C1 segment of cervical spinal cord (tissue), 14 donors: ENCODE measurements at places on chromosomes 2 and 18.

DNA sequence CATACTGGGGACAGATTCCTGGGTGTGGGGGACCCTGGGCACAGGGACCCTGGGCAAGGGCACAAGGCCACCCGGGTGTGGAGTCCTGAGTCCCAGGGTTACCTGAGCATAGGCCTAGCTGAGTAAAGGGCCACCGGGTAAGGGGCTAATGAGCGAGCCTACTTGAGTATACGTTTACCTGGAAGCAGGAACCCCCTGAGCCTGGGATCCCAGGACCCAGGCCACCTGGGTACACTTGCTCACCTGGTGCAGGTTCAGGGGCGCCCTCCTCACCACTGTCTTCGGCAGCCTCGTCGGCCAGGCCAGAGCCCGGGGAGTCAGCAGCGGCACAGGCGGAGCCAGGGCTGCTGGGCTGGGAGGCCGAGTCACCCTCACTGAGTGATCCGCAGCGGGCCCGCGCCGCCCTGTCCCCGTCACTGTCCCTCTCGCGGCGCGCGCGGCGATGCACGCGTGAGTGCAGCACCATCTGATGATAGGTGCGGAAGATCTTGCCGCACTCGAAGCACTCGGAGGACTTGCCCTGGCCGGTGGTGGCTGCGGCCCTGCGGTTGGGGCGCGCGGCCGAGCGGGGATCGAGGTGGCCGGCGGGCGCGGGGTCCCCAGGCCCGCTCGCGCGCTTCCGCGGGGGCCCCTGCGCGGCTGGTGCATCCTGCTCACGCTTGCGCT lies 53.9 kb downstream of the ZNF516 start:
- DNase-seq = no peak

DNA sequence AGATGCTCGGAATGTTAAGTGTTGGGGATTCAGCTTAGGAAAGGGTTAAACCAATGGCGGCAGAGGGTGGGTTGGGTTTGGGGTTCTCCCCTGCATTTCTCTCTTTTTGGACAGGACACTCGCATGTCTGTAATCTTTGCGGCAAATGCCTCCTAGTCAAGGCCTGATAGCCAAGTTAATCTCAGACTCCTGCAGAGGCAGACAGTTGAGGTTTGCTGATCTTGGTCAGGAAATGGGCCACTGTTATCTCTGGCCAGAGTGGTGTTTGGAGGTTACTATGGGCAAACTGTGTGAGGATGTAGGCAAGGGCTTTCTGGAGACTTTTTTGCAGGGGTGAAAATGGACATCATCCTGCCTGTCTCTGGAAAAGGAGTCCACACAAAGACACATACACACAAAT lies 188.8 kb downstream of the SETBP1 start:
- DNase-seq = no peak

- no peak for DNase-seq
Measured at GRCh38 chr18:23053776-23054457, 81.4 kb upstream of the CABLES1 start.

- no peak for DNase-seq
Measured at GRCh38 chr2:207629553-207629952, 4.4 kb upstream of the METTL21A start.

GRCh38 chr2:100941646-100942240 lies 60.3 kb upstream of the RPL31 start:
- no peak for DNase-seq

- no peak for DNase-seq
Measured at GRCh38 chr2:108619925-108620620, 85.8 kb downstream of the LIMS1 start.

GRCh38 chr2:30029804-30030203 lies 108.4 kb upstream of the ALK start:
- DNase-seq = no peak

- no peak for DNase-seq
Measured at GRCh38 chr2:164794432-164795231, 47.0 kb downstream of the COBLL1 start.

DNA sequence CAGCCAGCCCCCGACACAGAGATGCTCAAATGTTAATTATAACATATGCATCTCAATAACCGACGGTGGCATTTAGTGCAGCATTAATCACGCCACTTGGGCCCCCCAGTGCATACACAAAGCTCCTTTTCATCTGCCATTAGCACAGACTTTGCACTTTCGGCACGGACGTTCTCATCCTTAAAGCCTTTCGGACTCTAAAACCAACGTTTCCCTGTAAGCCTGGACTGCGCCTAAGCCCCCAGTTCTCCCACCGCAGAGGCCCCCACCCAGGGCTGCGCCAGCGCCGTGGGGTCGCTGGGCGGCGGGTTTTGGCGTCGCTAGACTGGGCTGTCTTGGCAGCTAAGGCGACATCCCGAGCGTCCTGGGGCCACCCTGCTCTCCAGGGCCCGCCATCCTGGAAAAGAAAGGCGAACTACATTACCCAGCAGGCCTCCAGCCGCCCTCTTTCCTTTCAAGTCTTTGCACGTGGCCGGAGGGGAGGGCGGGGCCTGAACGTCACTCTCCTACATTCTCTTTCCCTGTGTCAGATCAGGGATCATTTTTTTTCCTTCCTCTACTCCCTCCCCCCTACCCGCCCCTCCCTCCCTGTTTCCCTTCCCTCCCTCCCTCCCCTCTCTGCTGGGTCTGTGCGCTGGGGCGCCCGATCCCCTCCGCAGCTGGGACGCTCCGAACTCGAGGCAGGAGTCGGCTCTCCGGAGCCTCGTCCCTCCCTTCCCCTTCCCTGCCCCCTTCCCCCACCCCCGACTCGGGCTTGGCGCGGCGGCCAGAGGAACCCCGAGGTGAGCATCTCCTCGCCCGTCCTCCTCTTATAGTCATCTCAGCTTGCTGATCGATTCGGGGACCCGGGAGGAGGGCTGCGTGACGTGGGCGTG lies at the start of gene CTIF:
Gene CTIF (plus strand): TSS at position 501 of the 875 bp plus-strand sequence. CDS start 80,535 bp downstream, outside the sequence.
- DNase-seq = peak; percentile 92

DNA sequence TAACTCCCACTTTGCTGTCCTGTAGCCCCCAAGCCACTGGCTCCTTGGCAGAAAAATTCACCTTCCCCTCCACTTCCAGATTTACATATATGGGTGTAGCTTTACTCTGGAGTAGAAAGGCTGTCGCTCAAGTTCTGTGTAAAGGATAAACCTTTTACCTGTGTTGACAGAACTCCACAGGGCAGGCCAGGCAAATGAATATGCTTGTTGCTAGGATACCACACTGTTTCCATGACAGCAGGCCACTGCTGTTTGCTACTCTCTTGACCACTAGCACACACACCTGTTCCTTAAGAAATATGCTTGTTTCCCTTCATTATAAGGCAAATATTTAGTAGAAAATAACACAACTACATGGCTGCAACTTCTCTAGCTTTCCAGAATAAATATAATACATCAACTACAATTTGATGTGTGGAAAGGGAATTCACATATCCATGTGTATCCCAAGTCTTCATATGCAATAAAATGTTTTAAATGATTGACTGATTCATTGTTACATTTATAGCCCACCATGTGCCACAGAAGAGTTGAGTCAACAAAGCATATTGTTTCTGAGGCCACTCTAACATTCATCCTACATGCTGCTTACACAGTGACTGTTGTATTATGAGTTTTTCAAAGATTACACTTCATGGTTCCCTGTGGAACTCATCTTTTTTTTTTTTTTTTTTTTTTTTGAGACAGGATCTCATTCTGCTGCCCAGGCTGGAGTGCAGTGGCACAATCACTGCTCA lies 56.2 kb upstream of the ROCK1 start:
- no peak for DNase-seq

- no peak for DNase-seq
Measured at GRCh38 chr18:32042337-32042736, 23.7 kb downstream of the RNF125 start.

DNA sequence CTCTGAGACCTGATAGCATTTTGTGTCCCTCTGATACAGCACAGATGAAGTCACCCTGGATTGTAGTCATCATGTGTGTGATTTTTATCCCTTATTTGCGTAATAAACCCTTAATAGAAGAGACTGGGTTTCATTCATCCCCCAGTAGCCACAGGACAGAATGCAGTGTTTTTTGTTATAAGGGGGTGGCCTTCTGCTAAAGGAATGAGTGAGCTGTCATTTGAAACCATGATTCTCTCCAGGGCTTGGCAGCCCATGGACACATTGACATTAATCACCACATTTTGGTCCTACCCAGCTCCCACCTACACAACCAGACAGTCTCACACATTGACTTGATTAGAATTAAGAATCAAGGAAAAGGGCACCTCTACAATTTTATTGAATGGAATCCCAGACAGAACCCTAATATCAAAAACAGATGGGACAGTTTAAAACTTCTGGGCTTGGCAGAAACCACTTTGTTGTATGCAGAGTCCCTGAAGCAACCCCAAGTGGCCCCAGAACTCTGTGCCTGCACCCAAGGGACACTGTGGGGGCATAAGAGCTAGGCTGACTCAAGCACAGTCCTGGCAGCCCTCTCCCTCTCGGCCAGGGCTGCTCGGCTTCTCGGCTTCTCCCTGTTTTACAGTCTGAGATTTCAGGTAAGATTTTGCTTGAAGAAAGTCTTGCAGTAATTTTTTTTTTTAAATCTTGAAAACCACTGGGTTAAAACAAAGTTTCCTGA lies 254.0 kb upstream of the SLC14A2 start:
- no peak for DNase-seq

DNA sequence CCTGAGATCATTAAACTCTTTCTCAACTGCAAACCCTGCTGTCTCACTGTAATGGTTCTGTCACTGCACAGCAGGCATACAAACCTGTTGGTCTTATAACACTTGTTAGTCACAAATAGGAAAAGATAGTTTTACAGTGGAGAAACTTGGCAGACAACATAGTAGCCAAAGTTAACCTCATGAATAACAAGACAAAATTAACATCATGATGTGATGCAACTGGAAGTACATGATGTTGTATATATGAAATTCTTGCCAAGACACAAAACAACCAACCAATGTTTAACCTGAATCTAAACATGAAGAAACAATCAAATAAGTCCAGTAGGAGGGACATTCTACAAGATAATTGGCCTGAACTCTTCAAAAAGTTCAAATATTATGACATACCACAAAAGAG lies 189.3 kb downstream of the RNF152 start:
- DNase-seq = no peak

DNA sequence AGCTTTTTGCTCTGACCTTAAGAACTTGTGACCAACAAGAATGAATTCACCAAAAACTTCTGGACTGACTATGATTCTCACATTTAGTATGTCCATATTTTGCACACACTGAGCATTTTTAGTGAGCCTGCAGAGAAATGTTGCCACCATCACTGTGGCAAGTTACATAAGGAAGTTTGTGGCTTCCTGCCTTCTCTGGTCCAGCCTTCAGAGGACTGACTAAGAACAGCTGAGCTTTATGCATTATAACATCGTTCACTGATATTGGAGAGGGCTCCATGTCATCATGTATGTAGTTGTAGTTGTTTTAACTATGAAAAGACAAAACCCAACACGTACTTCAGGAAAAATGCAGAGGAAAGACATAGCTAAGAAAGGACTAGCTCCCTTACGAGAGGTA lies 218.0 kb upstream of the CRIM1 start:
- no peak for DNase-seq
